ENCODE measurements at places on chromosomes 13 and 19. TPM values are rescaled to one million over a fixed set of nuclear protein-coding genes. Genes with fewer than 3 reads are reported as not detected.

- H3K27ac ChIP-seq: no peak overlapping the region
- H3K4me1 ChIP-seq: no peaks in the 10 kb centered on the region
- no peaks in the 10 kb centered on the region for H3K36me3 ChIP-seq
- H3K27me3 ChIP-seq: peaks cover 5% of the 10 kb centered on the region
- DNase-seq: no peak
Observed at GRCh38 chr13:46379611-46380010, 7.4 kb downstream of the RUBCNL start.

GRCh38 chr19:47545061-47545948 is 27.6 kb downstream of the ZNF541 start:
- H3K27ac ChIP-seq: no peak overlapping the region
- H3K27me3 ChIP-seq: no peaks in the 10 kb centered on the region
- no peaks in the 10 kb centered on the region for H3K36me3 ChIP-seq
- DNase-seq: no peak

DNA sequence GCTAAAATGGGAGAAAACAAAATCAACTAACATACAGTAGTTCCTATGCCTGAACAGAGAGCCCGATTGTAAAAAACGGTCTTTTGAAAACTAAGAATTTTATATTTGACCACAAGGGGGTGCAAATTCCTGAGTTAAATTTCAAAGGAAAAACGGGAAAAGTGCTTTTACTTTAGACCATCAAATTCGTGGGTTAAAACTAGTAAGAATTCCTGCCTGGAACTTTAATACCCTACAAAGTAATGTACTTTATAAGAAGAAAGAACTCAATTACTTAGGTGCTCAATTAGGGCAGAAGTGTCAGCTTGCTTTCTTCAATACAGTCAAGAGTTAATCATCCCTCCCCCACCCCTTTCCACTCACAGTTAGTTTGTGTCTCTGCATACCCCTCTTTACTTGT is 69.8 kb downstream of the KCNRG start:
- no peak for DNase-seq
- H3K27me3 ChIP-seq: no peaks in the 10 kb centered on the region
- peak overlapping the region; percentile 9 for H3K4me3 ChIP-seq
- H3K27ac ChIP-seq: no peak overlapping the region

DNA sequence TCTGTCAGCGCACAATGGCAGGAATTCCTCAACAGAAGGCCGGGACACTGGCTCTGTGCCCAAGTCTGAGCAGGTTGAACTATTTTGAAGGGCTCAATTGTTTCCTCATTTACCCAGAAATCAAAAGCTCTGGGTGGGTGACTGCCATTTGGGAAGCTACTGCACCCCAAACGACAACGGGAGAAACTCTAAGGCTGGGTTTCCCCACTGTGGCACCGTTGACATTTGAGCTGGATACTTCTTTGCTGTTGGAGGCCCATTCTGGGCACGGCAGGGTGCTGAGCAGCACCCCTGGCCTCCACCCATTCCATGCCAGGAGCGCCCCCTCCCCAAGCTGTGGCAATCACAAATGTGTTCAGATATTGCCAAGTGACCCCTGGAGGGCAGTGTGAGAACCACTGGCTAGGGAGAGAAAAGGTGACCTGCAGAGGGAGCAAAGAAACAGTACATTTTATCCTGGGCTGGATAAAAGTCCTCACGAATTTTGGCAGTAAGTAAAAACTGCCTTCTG is 62.5 kb downstream of the RFX2 start:
- H3K36me3 ChIP-seq: no peaks in the 10 kb centered on the region
- peaks cover 3% of the 10 kb centered on the region for H3K27me3 ChIP-seq

- no peaks in the 10 kb centered on the region for H3K27me3 ChIP-seq
- H3K4me3 ChIP-seq: no peak overlapping the region
- peak; percentile 75 for DNase-seq
- no peaks in the 10 kb centered on the region for H3K4me1 ChIP-seq
- H3K36me3 ChIP-seq: no peaks in the 10 kb centered on the region
Observed at GRCh38 chr19:46766569-46767317, 20.5 kb upstream of the STRN4 start.

DNA sequence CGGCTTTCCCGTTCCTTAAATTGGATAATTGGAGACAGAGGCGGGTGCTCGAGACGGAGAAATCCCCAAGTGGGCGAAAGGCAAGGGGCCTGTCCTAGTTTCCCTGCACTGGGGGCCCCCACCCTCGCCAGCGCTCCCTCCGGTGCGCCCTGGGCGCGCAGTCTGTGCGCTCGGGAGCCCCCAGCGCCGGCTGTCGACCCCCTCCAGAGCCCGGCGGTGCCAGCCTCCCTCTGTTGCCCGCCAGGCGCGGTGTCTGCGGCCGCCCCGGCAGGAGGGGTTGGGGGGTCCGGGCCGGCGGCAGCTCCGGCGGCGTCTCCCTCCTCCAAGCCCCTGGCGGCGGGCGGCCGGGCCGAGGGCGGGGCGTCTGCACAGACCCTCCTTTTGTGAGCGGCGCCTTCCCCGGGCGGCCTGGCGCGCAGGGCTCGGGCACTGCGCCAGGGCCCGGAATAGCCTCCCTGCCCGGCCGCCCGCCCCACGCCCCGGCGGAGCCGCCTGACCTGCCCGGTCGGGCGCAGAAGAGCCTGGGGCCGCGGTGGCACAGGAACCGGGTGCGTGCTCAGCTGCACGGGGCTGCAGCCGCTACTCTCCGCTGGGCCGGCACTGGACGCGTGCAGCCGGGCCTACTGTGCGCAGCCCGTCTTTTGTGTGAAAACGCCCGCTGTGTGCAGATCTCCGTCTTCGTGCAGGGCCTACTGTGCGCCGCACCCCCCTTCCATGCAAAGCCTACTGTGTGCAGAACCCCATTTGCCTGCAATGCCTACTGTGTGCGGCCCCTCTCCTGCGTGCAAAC is 13.2 kb downstream of the GADD45B start:
- no peak for DNase-seq
- no peaks in the 10 kb centered on the region for H3K36me3 ChIP-seq
- H3K27ac ChIP-seq: no peak overlapping the region
- peaks cover 9% of the 10 kb centered on the region for H3K4me1 ChIP-seq
- peaks cover 16% of the 10 kb centered on the region for H3K27me3 ChIP-seq

GRCh38 chr19:30228113-30228834 is 143.9 kb upstream of the ZNF536 start:
- no peak overlapping the region for H3K27ac ChIP-seq
- peaks cover 6% of the 10 kb centered on the region for H3K27me3 ChIP-seq
- H3K4me1 ChIP-seq: peaks cover 8% of the 10 kb centered on the region
- H3K4me3 ChIP-seq: no peak overlapping the region
- no peaks in the 10 kb centered on the region for H3K36me3 ChIP-seq

GRCh38 chr19:4474514-4475022 is 2.5 kb downstream of the HDGFL2 start:
- DNase-seq: no peak
- H3K27me3 ChIP-seq: no peaks in the 10 kb centered on the region
- H3K4me3 ChIP-seq: no peak overlapping the region
- H3K4me1 ChIP-seq: peaks cover 17% of the 10 kb centered on the region

DNA sequence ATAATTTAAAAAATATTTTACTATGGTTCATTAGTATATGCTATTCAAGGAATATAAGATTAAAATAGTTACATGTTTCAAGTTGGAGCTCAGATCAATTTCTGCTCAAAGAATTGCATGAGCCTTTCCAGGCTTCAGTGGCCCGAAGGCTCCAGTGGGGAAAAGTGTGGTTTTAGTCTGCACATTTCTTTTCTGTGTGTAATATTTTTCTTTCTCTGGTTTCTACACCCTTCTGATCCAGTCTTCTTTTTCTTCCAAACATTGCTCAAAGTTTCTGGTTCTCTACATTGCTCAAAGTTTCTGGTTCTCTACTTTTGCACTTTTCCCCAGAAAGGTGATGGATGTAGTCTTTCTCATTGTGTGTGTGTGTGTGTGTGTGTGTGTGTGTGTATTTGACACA is 64.7 kb upstream of the OXGR1 start:
- H3K27ac ChIP-seq: no peak overlapping the region
- no peak overlapping the region for H3K4me3 ChIP-seq
- no peak for DNase-seq

GRCh38 chr13:111512707-111513106 is 192.3 kb downstream of the TEX29 start:
- H3K4me1 ChIP-seq: no peaks in the 10 kb centered on the region
- H3K36me3 ChIP-seq: no peaks in the 10 kb centered on the region
- H3K4me3 ChIP-seq: no peak overlapping the region
- no peak overlapping the region for H3K27ac ChIP-seq
- no peaks in the 10 kb centered on the region for H3K27me3 ChIP-seq

GRCh38 chr19:46610851-46611770 is 10.0 kb downstream of the CALM3 start:
- H3K27me3 ChIP-seq: no peaks in the 10 kb centered on the region
- no peak for DNase-seq
- H3K4me1 ChIP-seq: peaks cover 56% of the 10 kb centered on the region
- peak overlapping the region; percentile 20 for H3K4me3 ChIP-seq
- peaks cover 33% of the 10 kb centered on the region for H3K36me3 ChIP-seq

SERPINE3 gene
- not detected for total RNA-seq

TNFSF11 gene
- total RNA-seq: 6.2 TPM

KASH5 gene
- 0.31 TPM for total RNA-seq

SMIM44 gene
- not detected for total RNA-seq

Measured in CD8-positive, alpha-beta memory T cell (primary cell).